ENCODE measurements at places on chromosomes 3 and 15.
A peak's percentile ranks its signal among the peaks of the same experiment; 100 is the strongest.

DNA sequence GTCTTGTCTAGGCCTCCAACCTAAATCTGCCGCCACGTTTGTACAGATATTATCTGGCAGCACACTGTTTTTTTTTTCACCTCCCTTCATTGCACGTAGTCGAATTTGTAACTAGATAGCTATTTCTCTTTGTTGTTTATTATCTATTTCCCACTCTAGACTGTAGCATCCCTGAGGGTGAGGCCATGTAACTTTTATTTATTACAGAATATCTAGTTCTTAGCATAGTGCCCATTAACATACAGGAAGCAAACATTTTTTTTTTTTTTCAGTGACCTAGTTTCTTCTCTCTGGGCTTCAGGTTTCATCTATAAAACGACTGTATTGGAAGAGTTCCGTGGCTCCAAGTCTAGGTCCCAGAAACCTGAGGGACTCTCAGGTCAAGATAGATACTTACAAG, 354.3 kb downstream of the FGF12 start:
- no peak for DNase-seq

- no peak for DNase-seq
These were observed 5.8 kb upstream of the USP50 start for GRCh38 chr15:50552238-50552637.

DNA sequence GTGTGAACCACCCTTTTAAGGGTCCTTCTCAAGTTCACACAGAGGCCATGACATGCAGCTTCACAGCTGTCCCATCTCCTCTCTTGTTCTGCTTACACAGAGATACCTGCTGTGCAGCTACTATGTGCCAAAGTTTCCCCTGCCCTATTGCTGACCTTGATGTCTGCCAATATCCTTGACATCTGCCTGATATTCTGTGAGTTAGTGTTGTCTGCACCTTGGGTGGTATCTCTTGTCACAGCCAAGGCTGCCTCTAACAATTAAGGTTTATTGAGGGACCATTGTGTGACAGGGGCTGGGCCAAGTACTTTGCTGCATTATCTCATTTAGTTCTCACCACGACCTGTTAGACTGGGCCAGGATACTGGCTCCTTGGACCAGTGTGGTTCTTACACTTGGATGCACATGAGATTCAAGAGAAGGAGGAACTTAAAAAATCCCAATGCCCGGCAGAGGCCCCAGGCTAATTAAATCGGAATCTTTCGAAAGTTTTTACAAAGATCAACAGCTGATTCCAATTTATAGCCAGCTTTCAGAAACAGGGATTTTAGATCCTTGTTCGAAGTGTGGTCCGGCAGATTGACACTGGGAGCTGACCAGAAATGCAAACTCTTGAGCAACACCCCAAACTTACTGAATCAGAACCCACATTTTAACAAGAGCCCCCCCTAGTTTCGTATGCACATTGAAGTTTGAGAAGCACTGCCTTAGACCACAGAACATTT, 178.6 kb downstream of the SATB1 start:
- DNase-seq, result peak; percentile 60

- DNase-seq, result peak; percentile 35
These were observed 18.2 kb downstream of the TPM1 start for GRCh38 chr15:63060699-63061098.

GRCh38 chr3:47950453-47951169, 65.6 kb downstream of the MAP4 start:
- no peak for DNase-seq
